ENCODE measurements at places on chromosomes 3 and 15. TPM values are rescaled to one million over a fixed set of nuclear protein-coding genes. Genes with fewer than 3 reads are reported as not detected.

TPRG1 gene
- total RNA-seq: 0.13 TPM

DLEC1 gene
- total RNA-seq: not detected

HDDC3 gene
- 17.7 TPM for total RNA-seq

AGBL1 gene
- total RNA-seq: not detected

ARGFX gene
- total RNA-seq: not detected

CELF6 gene
- total RNA-seq: not detected

ADCY5 gene
- total RNA-seq: 0.07 TPM

SCN11A gene
- total RNA-seq: 0.07 TPM

CPN2 gene
- not detected for total RNA-seq

KBTBD13 gene
- total RNA-seq: not detected

GOLGA8G gene
- not detected for total RNA-seq

NMB gene
- total RNA-seq: 4.9 TPM

ATP2B2 gene
- total RNA-seq: not detected

DMXL2 gene
- 11.5 TPM for total RNA-seq

ATRIP gene
- 11.3 TPM for total RNA-seq

AADACL2 gene
- not detected for total RNA-seq

P3H2 gene
- 1.3 TPM for total RNA-seq

CCR3 gene
- not detected for total RNA-seq

ACVR2B gene
- 3.3 TPM for total RNA-seq

C3orf22 gene
- not detected for total RNA-seq

TTC21A gene
- total RNA-seq: 0.86 TPM

GNAT1 gene
- under 0.01 TPM for total RNA-seq

LSMEM2 gene
- total RNA-seq: not detected

ACTRT3 gene
- 4.0 TPM for total RNA-seq

ADGRG7 gene
- total RNA-seq: not detected

PP2D1 gene
- not detected for total RNA-seq

All from pulmonary artery endothelial cell (primary cell).